ENCODE measurements at places on chromosomes 5 and 9.

DNA sequence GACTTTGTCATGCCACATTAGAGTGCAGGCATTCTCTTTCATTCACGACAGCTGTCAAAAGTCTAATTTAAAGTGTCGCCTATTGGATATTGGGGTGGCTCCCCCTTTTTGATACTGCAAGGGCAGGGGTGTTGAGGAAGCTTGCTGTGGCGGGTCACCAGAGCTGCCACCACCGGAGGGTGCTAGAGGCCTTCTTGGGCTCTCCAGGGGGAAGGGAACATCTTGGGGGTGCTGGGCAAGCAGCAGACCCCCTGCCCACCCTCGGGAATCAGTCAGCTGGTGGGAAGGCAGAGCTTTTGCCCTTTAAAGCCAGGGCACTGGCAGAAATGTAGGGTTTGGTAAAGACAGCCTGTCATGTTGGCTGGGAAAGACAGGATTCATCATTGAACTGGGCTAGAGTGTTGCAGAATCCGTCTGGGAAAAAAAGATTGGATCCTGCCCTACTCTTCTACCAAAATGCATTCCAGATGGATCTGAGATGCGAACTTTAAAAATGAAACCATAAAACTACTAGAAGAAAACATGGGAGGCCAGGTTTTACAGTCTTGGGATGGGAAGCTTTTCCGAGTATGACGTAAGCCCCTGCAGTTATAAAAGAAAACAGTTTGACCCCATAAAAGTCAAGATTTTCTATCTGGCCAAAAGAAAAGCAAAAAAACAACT is 22.3 kb downstream of the COL5A1 start:
- DNase-seq = no peak

DNA sequence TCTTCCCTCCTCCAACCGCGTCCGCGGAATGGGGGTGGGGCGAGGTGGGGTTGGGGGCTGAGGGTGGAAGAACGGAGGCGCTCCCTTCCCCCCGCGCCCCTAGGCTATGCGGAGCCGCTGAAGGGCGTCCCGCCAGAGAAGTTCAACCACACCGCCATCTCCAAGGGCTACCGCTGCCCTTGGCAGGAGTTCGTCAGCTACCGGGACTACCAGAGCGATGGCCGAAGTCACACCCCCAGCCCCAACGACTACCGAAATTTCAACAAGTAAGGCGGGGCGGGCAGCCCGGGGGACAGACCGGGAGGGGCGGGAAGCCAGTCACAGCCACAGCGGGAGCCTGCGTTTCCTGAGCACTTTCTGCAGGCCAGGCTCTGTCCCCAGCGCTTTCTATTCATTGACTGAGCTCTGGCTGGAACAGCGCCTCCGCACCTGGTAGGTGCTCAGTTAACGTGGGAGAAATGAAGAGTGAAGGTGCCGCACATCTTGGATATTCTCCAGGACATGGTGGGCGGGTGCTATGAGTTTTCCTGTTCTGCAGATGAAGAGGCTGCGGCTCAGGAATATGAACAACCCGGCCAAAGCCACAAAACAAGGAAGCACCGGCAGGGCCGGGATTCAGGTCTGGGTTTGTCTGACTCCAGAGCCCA is 11.3 kb downstream of the MYOZ3 start:
- no peak for DNase-seq

DNA sequence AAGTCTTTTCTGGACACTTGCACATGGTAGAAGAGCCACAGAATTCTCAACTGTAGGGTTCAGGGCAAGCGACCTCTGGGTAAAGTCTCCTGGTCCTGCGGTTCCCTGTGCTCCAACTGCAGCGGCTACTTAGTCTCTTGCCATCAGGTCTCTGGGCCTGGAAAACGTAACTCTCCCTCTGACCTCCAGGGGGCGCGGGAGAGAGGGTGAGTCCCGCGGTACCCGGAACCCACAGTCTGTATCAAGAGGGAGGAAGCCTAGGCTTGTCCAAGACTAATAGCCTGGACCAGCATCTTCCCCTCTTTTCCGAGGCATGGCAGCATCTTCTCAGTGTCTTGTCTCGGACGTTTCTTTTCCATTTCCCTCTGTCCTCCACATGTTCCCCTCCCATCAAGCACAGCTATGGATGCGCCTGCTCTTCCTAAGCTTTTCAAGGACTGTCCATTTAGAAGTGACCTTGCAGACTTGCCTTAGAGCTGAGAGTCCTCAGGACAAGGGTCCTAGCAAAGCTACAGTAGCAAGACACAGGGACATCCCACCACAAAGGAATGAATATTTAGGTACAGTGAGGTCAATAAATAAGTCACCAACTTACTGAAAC is 59.3 kb downstream of the FSTL4 start:
- DNase-seq = peak; percentile 30

- no peak for DNase-seq
Measured at GRCh38 chr9:36548454-36548853, 24.2 kb upstream of the MELK start.

DNA sequence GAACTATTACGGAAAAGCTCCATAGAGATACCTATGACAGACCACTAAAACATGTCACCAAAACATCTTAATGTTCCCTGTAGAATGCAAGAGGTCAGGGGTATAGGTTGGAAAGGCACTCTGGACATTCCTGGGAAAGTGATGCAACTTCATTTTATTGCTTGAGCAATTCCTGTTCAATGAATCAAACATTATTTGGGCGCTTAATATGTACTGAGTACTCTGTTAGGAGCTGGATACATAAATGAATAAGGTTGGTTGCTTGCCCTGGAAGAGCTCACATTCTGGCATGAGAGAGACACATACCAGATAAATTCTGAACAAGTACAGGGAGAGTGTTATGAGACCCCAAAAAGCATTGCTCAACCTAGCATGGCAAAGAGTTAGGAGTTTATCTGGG is 408.9 kb upstream of the DMAC1 start:
- no peak for DNase-seq

DNA sequence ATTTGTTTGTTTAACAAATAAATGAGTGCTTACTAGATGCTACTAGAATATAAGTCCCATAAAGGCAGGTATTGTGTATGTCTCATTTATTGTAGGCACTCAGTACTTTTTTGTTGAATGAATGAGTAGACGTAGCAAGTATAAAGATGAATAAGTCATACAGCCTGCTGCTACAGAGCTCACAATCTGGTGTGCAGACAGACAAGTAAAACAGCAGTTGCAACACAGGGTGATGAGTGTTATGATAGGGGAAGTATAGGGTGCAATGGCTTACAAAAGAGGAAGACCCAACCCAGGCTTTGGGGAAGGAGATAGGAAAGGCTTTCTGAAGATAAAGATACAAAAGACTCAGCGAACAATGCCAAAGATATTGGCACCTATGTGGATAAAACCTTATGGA is 47.7 kb downstream of the SH3RF2 start:
- peak; percentile 29 for DNase-seq

GRCh38 chr9:74872619-74873233 is 15.0 kb downstream of the TRPM6 start:
- no peak for DNase-seq

DNA sequence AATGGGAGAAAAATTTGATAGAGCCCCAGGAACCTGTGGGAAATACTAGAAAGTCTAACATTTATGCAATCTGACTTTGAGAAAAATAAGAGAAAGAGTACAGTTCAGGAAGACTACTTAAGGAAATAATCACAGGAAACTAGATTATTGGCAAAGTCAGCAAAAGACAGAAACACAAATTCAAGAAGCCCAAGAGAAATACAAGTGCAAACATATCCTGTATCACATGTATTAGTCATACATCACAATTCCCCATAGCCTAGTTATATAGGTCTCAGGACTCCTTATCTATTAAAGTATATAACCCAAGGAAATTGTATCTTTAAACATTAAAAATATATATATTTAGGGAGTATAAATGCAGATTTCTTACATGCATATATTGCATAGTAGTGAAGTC is 100.8 kb downstream of the HOMER1 start:
- no peak for DNase-seq

- DNase-seq = no peak
Measured at GRCh38 chr5:94508461-94509148, 109.8 kb downstream of the KIAA0825 start.

GRCh38 chr9:132461971-132462370 is 52.0 kb downstream of the CFAP77 start:
- DNase-seq = no peak

DNA sequence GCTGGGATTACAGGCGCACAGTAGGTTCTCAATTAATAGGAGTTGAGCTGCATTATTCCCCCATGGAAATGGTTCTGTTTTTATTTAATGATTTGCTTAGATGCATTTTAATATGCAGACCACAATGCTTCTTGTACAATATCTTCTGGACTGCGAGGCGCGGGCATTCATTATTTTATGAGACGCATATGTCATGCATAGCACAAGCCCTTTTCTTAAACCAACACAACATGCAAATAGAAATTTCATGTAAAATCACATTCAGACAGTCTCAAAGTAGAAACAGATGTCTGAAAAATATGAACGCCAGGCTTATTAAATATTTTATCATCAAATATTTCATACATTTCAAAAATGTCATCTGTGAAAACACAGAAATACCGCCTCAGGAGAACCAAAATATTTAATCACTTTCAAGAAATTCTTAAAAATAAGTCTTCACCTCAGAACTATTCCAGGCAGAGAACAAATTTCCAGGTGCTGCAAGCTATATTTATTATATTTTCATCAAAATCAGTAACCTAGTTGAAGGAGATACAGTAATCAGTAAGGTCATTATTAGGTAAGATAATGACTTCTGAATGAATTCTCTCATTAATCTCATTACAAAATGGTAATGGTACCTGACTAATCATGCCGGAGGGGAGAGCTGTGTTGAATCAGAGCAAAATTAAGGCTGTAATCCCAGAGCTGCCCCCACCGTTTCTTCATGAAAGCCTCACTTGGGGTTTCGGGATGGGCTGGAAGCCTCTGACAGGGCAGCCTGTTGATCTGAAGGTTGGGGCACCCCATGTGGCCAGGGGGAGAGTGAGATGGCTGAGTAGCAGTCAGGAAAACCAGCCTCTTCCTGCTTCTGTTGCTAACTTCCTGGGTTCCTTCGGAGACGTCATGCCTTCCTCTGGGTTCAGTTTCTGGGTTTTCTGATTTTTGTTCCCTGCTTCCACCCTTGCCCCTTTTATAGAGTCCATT is 133.9 kb upstream of the ZNF618 start:
- DNase-seq = no peak

DNA sequence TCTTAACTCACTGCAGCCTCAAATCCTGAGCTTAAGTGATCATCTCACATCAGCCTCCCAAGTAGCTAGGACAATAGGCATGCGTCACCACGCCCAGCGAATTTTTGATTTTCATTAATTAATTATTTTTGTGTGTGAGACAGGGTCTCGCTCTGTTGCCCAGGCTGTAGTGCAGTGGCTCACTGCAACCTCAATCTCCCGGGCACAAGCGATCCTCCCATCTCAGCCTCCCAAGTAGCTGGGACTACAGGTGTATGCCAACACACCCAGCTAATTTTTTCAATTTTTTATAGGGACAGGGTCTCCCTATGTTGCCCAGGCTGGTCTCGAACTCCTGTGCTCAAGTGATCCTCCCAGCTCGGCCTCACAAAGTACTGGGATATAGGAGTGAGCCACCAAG is 41.4 kb downstream of the UBAP1 start:
- DNase-seq = no peak

- DNase-seq = no peak
Measured at GRCh38 chr5:37810311-37810710, 29.5 kb downstream of the GDNF start.

GRCh38 chr5:123800640-123801039 is 288.7 kb downstream of the CSNK1G3 start:
- no peak for DNase-seq

DNA sequence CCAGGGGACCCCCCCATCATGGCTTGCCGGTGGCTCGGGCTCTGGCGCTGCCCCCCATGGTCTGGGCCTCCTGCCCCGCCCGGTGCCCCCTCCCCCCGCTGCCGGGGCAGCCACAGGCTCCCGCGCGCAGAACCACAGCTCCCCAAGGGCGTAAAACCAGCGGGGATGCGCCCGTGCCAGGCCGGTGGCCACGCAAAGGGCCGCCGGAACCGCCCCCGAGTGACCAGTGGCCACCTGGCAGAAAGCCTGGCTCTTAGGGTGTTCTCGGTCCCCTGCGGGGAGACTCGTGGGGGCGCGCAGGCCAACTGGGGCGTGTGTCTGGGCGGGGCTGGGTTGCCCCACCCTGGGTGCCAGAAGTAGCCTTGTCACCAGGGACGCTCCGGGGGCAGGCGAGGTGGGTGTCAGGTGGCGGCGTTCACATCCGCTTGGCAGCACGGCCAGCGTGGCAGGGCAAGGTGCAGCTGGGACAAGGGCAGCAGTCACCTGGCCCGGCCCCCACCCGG is 515 bp upstream of the AGPAT2 start:
- DNase-seq = no peak

DNA sequence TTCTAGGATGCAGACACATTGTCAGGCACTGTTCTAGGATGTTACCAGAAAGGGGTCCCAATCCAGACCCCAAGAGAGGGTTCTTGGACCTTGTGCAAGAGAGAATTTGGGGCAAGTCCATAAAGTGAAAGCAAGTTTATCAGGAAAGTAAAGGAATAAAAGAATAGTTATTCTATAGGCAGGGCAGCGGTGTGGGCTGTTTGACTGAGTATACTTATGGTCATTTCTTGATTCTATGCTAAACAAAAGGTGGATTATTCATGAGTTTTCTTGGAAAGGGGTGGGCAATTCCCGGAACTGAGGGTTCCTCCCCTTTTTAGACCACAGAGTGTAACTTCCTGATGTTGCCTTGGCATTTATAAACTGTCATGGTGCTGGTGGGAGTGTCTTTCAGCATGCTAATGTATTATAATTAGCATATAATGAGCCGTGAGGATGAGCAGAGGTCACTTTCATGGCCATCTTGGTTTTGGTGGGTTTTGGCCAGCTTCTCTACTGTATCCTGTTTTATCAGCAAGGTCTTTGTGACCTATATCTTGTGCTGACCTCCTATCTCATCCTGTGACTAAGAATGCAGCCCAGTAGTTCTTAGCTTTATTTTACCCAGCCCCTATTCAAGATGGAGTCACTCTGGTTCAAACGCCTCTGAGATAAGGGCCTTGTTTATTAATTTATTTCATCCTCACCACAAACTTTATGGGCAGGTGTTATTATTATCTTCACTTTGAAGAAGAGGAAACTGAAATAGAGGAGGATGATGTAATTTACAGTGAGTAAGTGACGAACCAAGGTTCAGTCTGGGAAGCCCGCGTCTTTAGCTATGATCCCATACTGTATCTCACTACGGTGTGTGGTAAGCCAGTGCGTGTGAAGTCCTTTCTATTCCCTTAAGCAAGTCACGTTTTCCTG is 186.0 kb upstream of the KLF4 start:
- DNase-seq = no peak

DNA sequence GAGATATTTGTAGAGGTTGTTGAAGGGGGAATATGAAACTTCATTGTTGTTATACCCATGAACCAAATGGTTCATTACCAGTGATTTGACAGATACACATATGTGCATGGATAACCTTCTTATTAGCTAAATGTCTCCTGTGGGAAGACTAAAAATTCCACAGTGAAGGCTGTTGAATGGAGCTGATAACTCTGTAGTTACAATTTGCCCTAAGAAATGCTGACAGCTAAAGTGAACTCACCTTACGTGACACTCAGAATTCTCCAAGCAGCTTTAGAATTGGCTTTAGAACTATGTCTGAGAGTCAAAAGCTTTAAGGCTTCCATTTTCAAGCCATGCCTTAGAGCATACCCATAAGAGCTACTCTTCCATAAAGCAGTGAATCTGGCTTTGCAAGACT is 276.9 kb downstream of the PRELID2 start:
- no peak for DNase-seq

GRCh38 chr9:107175041-107175440 is 108.0 kb upstream of the RAD23B start:
- no peak for DNase-seq
